A549 treated with ZK216348 at 1 μM for 4 hours (cell line): ENCODE measurements at places on chromosomes 7 and 10. TPM values are rescaled to one million over a fixed set of nuclear protein-coding genes. Genes with fewer than 3 reads are reported as not detected.

Gene SLC16A12
- 0.09 to 0.27 TPM (median 0.19 TPM) in 5 replicates for total RNA-seq

Gene MSS51
- 0.40 to 0.65 TPM (median 0.62 TPM) in 5 replicates for total RNA-seq

Gene DOCK4
- 4.0 to 7.8 TPM (median 7.2 TPM) in 5 replicates for total RNA-seq

Gene PTPRE
- 2.5 to 5.5 TPM (median 4.0 TPM) in 5 replicates for total RNA-seq

Gene CYTH3
- 21.9 to 28.6 TPM (median 26.8 TPM) in 5 replicates for total RNA-seq

Gene LRRN3
- total RNA-seq: 0.04 TPM in 1 of 5 replicates, not detected in the others

Gene CNPY1
- not detected in 5 replicates for total RNA-seq

Gene SPDYE9
- not detected in 5 replicates for total RNA-seq

Gene PNLIP
- not detected in 5 replicates for total RNA-seq

Gene SLC16A9
- total RNA-seq: 0.08 to 0.26 TPM (median 0.13 TPM) in 5 replicates

Gene OR2A7
- total RNA-seq: not detected in 5 replicates

Gene SLC39A12
- total RNA-seq: not detected in 5 replicates

Gene ATRNL1
- total RNA-seq: 0.09 to 0.48 TPM (median 0.19 TPM) in 5 replicates

Gene NKX1-2
- 0.07 TPM in 1 of 5 replicates, not detected in the others for total RNA-seq

Gene TEX47
- not detected in 5 replicates for total RNA-seq

Gene CALHM1
- not detected in 5 replicates for total RNA-seq

Gene ZC3HAV1L
- 4.2 to 9.8 TPM (median 6.5 TPM) in 5 replicates for total RNA-seq

Gene FZD8
- 3.2 to 7.0 TPM (median 6.1 TPM) in 5 replicates for total RNA-seq

Gene CLEC5A
- not detected in 5 replicates for total RNA-seq

Gene TMEM270
- total RNA-seq: 0.23 to 0.40 TPM in 2 of 5 replicates, not detected in the others

Gene ASIC3
- total RNA-seq: 6.8 to 11.5 TPM (median 9.8 TPM) in 5 replicates

Gene OR6B1
- total RNA-seq: not detected in 5 replicates

Gene EPHA1
- 0.29 TPM in 1 of 5 replicates, not detected in the others for total RNA-seq

Gene SLC4A2
- 149 to 300 TPM (median 293 TPM) in 5 replicates for total RNA-seq

Gene RET
- 0.37 to 0.80 TPM (median 0.59 TPM) in 5 replicates for total RNA-seq

Gene SEMA3C
- 54.0 to 82.3 TPM (median 63.0 TPM) in 5 replicates for total RNA-seq

Gene TLX1
- total RNA-seq: not detected in 5 replicates

Gene HNRNPA2B1
- 1,204 to 1,479 TPM (median 1,292 TPM) in 5 replicates for total RNA-seq

Gene ZSCAN21
- total RNA-seq: 8.3 to 11.5 TPM (median 10.0 TPM) in 5 replicates

Gene PRLHR
- total RNA-seq: not detected in 5 replicates

Gene CXCL12
- 0.08 to 0.25 TPM (median 0.20 TPM) in 3 of 5 replicates, not detected in the others for total RNA-seq

Gene PTTG1IP2
- total RNA-seq: not detected in 5 replicates
